Activated naive CD8-positive, alpha-beta T cell treated with anti-CD3 and anti-CD28 coated beads for 36 hours (primary cell): ENCODE measurements at places on chromosomes 16 and 17. TPM values are rescaled to one million over a fixed set of nuclear protein-coding genes. Genes with fewer than 3 reads are reported as not detected.
A peak's percentile ranks its signal among the peaks of the same experiment; 100 is the strongest.

OR4D1 gene
- total RNA-seq: 0.14 TPM

PDE6G gene
- total RNA-seq: 9.1 TPM

PITPNM3 gene
- total RNA-seq: 0.49 TPM

ZFPM1 gene
- 6.7 TPM for total RNA-seq

NPB gene
- total RNA-seq: not detected

NOXO1 gene
- total RNA-seq: 0.35 TPM

TMC8 gene
- 136 TPM for total RNA-seq

DNA sequence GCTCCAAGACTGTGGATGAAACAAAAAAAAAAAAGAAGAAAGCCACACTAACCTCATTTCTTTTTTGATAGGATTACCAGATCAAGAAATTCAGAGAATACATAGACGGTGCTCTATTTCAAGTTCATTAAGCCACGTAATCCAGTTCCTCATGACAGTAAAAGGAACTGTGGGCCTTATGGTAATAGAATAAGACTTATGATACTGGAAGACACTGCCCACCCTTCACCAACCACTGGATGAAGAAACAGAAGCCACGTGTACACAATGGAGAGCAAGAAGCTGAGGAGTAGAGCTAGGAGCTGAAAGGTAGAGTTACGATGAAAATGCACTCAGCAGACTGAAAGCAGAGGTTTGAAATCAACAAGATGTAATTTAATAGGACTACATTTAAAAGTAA, 11.2 kb downstream of the NCBP3 start:
- H3K4me1 ChIP-seq: peaks cover 3% of the 10 kb centered on the region
- H3K27ac ChIP-seq: no peak overlapping the region
- peaks cover 6% of the 10 kb centered on the region for H3K36me3 ChIP-seq
- no peak overlapping the region for H3K4me3 ChIP-seq
- no peak for DNase-seq

GRCh38 chr17:61627125-61627524, 36.1 kb upstream of the NACA2 start:
- DNase-seq: no peak
- H3K27me3 ChIP-seq: peaks cover 56% of the 10 kb centered on the region
- H3K27ac ChIP-seq: no peak overlapping the region
- H3K4me1 ChIP-seq: no peaks in the 10 kb centered on the region
- H3K4me3 ChIP-seq: no peak overlapping the region
- H3K36me3 ChIP-seq: no peaks in the 10 kb centered on the region

- DNase-seq: peak; percentile 54
- no peak overlapping the region for H3K27ac ChIP-seq
- no peak overlapping the region for H3K4me3 ChIP-seq
- H3K36me3 ChIP-seq: no peaks in the 10 kb centered on the region
These were observed 15.4 kb upstream of the KATNB1 start for GRCh38 chr16:57720142-57720575.

- no peak for DNase-seq
- no peak overlapping the region for H3K27ac ChIP-seq
- no peaks in the 10 kb centered on the region for H3K27me3 ChIP-seq
- no peak overlapping the region for H3K4me3 ChIP-seq
These were observed 74.6 kb upstream of the ZNF750 start for GRCh38 chr17:82914375-82914774.

DNA sequence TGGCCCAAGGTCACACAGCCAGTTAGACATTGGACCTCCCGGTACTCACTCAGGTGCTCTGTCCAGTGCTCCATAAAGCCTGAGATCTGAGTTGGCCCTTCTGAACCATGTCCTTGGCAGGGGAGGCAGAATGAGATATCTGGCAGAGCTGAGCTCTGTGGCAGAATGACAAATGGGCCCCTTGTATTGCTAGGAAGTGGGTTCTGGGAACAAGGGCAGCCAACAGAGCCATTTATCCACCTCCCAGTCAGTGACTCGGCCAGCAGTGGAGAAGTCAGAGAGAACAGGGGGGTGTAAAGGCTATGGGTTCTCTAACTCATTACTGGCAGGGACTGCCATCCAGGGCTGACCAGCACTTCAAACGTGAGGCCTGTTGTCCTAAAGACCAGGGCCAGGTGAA, 117.1 kb upstream of the NLRP1 start:
- H3K27ac ChIP-seq: no peak overlapping the region
- H3K27me3 ChIP-seq: peaks cover 24% of the 10 kb centered on the region
- no peak overlapping the region for H3K4me3 ChIP-seq
- H3K36me3 ChIP-seq: no peaks in the 10 kb centered on the region

GRCh38 chr16:85555719-85556455, 57.2 kb upstream of the GSE1 start:
- H3K27me3 ChIP-seq: no peaks in the 10 kb centered on the region
- H3K36me3 ChIP-seq: no peaks in the 10 kb centered on the region
- peak overlapping the region; percentile 99 for H3K27ac ChIP-seq
- peak overlapping the region; percentile 97 for H3K4me3 ChIP-seq
- peaks cover 48% of the 10 kb centered on the region for H3K4me1 ChIP-seq

DNA sequence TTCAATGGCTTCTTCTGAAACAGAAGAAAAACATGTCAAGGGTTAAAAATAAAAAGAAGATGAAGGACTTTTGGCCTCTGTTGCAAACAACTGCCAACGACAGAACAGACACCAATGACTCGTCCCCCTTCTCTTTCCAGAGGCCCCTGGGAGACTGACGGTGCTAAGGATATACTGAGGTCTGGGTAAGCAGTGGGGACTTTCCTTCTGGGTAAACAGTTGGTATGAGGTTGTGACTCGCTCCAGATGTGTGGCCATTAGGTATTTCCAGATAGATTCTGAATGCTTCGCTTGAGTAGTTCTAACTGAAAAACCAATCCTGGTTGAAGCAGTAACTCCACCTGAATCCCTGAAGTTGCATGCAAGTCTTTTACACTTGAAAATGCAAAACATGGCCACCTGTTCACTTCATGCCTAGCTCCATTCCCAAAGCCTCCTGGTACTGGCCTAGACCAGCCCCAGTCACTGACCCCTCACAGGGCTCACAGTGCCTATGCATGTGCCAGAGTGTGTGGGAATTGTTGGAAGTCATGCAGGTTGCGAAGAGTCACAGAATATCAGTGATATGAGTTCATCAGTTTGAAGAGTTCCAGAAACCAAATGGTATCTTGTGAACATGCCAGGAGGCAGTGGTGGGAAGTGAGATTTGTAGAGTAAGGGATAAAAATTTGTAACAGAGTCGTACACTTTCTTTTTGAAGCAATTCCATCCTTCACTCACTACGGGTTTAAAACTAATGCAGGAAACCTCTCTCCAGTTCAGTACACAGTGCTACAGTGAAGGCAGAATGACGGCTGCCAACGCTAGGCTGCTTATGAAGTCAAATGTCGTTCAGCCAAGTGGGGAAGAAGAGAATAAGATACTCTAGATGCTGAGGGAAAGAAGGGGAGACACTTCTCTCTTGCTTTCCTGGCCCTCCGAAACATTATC, 217.8 kb downstream of the ZFHX3 start:
- peaks cover 3% of the 10 kb centered on the region for H3K4me1 ChIP-seq
- H3K36me3 ChIP-seq: no peaks in the 10 kb centered on the region
- no peak for DNase-seq

- no peak overlapping the region for H3K27ac ChIP-seq
- no peak overlapping the region for H3K4me3 ChIP-seq
- DNase-seq: no peak
- no peaks in the 10 kb centered on the region for H3K4me1 ChIP-seq
These were observed 79.8 kb downstream of the ARHGAP17 start for GRCh38 chr16:24935336-24935735.

DNA sequence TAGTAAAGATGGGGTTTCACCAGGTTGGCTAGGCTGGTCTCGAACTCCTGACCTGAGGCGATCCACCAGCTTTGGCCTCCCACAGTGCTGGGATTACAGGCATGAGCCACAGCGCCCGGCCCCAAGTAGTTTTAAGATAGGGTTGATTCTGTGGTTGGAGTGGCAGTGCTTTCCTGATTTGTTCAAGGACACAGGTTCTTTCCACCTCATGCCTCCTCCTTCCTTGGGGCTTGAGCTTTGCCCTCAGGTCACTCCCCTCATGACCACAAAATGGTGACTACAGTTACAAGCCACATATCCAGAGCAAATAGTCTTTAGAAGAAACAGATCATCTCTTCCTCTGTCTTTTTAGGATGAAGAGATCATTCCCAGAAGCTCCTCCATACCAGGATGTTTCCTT, 25.3 kb upstream of the SMURF2 start:
- no peak overlapping the region for H3K4me3 ChIP-seq
- no peak overlapping the region for H3K27ac ChIP-seq
- no peaks in the 10 kb centered on the region for H3K36me3 ChIP-seq
- DNase-seq: no peak
- H3K4me1 ChIP-seq: no peaks in the 10 kb centered on the region

DNA sequence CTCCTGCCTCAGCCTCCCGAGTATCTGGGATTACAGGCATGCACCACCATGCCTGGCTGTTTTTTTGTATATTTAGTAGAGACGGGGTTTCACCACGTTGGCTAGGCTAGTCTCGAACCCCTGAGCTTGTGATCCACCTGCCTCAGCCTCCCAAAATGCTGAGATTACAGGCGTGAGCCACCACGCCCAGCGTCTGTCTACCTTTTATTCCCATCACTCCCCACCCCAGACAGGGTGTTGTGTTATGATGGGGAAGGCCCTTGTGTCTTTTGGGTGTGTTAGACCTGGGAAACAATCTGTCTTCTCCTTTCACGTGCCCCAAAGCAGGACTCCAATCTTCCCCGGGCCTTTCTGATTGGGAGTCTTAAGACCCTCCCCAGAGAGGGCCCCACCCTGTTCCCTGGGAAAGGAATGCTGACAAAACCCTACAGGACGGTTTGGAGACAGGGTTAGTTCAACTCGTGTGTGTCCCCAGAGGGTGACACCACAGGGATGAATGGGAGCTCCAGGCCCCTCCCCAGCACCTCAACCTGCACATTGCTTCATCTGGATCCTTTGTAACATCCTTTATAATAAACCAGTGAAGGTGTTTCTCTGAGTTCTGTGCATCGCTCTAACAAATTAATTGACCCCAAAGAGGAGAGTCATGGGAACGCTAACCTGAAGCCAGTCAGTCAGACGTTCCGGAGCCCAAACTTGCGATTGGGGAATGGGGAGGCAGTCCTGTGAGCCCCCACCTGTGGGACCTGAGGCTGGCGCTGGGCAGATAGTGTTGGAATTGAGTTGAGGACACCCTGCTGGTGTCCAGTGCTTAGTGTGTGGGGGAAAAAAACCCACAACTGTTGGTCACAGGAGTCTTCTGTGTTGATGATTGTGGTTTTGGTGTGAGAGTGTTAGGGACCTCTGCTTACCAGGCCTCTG, 3.2 kb upstream of the ELOB start:
- no peak overlapping the region for H3K27ac ChIP-seq
- no peaks in the 10 kb centered on the region for H3K27me3 ChIP-seq
- no peak overlapping the region for H3K4me3 ChIP-seq
- peaks cover 12% of the 10 kb centered on the region for H3K36me3 ChIP-seq

DNA sequence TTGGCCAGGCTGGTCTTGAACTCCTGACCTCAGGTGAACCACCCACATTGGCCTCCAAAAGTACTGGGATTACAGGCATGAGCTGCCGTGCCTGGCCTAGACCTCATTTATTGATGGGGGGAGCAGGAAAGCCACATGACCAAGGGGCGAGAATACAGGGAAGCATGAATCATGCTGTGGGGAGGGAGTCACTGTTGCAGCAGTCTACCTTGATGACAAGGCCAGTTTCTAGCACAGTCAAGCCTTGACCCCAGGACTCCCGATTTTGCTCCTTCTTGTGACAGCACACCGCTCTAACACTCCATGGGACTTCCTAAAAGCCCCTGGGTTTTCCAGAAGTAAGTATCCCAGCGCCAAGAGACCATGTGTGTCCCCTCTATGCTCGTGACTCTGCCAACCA, 42.9 kb upstream of the IRF8 start:
- H3K27ac ChIP-seq: no peak overlapping the region
- no peak for DNase-seq
- no peaks in the 10 kb centered on the region for H3K27me3 ChIP-seq

GRCh38 chr17:82835766-82836512, 3.9 kb downstream of the ZNF750 start:
- no peak for DNase-seq
- H3K4me3 ChIP-seq: no peak overlapping the region
- H3K36me3 ChIP-seq: no peaks in the 10 kb centered on the region
- no peaks in the 10 kb centered on the region for H3K4me1 ChIP-seq
- H3K27ac ChIP-seq: no peak overlapping the region

DNA sequence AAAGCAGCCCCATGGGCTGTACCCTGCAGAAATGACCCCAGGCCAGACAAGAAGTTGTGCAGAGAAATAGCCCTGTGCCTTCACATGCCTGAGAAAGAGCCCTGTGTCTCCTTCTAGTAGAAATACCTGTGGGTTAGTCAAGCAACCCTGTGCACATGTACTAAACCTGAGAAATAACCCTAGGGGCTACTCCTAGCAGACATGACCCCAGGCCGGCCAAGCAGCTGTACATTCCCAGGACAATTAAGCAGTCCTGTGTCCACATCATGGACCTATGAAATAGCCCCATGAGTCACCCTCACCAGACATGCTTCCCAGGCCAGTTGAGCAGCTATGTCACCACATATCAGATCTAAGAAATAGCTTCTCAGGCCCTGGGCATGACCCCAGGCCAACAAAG, 519.7 kb upstream of the CA10 start:
- no peaks in the 10 kb centered on the region for H3K4me1 ChIP-seq
- no peaks in the 10 kb centered on the region for H3K36me3 ChIP-seq
- DNase-seq: no peak
- H3K27me3 ChIP-seq: no peaks in the 10 kb centered on the region

- H3K27me3 ChIP-seq: no peaks in the 10 kb centered on the region
- peaks cover 25% of the 10 kb centered on the region for H3K4me1 ChIP-seq
- no peak overlapping the region for H3K4me3 ChIP-seq
These were observed 38.4 kb upstream of the VWA3A start for GRCh38 chr16:22053921-22054341.

- DNase-seq: no peak
- no peaks in the 10 kb centered on the region for H3K36me3 ChIP-seq
- H3K4me1 ChIP-seq: no peaks in the 10 kb centered on the region
- no peak overlapping the region for H3K27ac ChIP-seq
These were observed 371.8 kb upstream of the SALL1 start for GRCh38 chr16:51522902-51523301.

GRCh38 chr16:58501242-58502131, 1.5 kb downstream of the NDRG4 start:
- peak overlapping the region; percentile 83 for H3K4me3 ChIP-seq
- peaks cover 22% of the 10 kb centered on the region for H3K4me1 ChIP-seq
- H3K27ac ChIP-seq: no peak overlapping the region
- peak; percentile 62 for DNase-seq
- H3K36me3 ChIP-seq: no peaks in the 10 kb centered on the region
